HS-5 (cell line): ENCODE measurements at places on chromosomes 11 and 22.

GRCh38 chr22:31604746-31605705, 57.0 kb downstream of the PISD start:
- DNase-seq = no peak

GRCh38 chr22:29313126-29313575, 2.3 kb downstream of the RASL10A start:
- no peak for DNase-seq

- DNase-seq = no peak
Measured at GRCh38 chr11:20357150-20357549, 6.4 kb upstream of the HTATIP2 start.

DNA sequence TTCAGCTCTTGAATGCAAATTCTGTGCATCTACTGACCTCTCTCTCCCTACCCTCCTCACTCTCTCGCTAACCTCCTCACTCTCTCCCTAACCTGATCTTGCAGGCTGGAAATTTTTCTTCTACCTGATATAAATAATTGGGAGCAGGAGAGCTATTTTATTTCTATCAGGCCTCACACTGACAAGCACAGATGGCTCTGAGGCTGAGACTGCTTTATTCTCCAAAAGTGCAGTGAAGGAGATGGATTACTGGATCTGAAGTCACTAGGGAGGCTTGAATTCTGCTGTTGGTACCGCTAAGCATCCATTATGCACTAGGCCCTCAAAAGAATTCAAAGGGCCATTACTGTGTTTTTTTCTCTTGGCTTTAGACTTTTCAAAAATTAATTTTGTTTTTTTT, 19.4 kb upstream of the LDHA start:
- DNase-seq = no peak

GRCh38 chr11:3095712-3096361, 38.6 kb upstream of the CARS1 start:
- peak; percentile 89 for DNase-seq

GRCh38 chr11:67300256-67300755, 3.0 kb upstream of the SSH3 start:
- no peak for DNase-seq

GRCh38 chr11:33895752-33896137, 3.9 kb upstream of the LMO2 start:
- DNase-seq = no peak

DNA sequence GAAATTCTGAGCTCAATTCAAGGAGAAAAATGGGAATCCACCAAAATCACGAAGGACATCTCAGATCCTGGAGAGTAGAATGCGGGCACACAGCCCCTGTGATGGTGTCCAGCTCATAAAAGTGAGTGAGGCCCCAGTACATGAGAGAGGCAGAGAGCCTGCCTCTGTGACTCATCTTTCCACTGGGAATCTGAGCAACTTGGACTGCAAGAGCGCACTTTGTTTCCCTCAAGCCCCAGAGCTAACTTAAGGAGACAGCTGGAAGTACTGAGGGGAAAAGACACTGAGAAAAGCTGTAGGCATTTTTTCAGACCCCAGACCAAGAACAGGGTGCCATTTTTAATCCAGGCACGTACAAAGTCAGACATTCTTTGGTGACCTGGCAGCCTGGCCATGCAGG, 273.7 kb downstream of the C11orf87 start:
- DNase-seq = peak; percentile 24

DNA sequence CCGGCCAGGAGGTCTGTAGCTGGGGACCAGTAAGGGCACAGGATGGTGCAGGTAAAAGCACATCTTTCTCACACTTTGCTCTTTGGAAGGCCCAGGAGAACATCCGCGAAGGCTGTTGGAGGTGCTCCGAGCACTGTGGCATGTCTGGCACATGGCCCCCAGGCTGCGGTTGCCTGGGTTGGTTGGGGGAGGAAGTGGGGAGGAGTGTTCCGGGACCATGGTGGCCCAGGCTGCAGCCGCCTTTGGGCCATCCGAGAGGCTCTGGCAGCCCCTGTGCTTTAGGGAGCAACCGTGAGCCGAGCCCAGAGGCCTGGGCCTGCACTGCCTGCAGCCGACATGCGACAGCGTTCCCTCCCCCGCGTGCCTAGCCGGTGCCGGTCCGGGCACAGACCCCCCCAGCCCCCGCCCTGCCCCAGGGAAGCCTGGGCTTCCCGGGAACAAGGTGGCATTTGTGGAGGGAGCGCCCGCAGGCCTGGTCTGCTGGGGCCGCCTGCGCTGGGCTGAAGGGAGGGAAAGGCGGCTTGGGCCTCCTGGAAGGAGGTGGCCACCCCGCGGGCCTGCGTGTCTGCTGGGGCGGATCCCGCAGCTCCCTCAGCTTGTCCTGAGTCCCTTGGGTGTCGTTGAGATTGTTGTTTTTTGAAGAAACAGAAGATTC, 57.9 kb downstream of the GRAMD4 start:
- no peak for DNase-seq

- DNase-seq = no peak
Measured at GRCh38 chr11:129388824-129389223, 13.2 kb downstream of the BARX2 start.

- DNase-seq = no peak
Measured at GRCh38 chr11:61377461-61378160, 14.8 kb upstream of the TMEM216 start.

- no peak for DNase-seq
Measured at GRCh38 chr11:120146413-120147093, 8.6 kb upstream of the TRIM29 start.

DNA sequence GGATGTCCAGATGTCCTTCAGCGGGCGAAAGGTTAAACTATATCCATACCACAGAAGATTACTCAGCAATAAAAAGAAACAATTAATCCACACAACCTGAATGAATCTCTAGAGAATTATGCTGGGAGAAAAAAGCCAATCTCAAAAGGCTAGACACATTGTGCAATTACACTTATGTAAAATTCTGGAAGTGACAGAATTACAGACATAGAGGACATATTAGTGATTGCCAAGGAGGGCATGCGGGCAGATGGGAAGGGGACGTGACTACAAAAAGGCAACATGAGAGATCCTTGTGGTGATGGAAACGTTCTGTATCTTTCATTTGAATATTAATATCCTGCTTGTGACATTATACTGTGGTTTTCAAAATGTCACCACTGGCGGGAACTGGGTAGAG, 103.5 kb upstream of the BMAL1 start:
- no peak for DNase-seq

DNA sequence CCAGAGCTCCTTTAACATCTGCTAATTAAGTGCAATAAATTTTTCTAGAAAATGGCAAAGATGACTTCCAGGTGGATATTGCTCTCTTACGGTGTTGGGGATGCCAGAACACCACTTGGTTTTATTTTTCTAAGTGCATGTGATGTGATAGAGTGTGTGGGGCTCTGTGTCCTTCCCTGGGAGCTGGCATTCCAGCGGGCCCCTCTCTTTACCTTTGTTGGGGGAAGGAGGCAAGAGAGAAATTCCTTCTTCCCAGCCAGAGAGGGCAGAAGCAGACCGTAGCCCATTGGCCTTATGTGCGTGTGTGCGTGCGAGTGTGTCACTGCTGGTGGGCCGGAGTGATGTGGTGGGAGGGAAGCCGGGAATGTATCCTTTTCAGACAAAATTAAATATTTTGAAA, 17.2 kb downstream of the TEF start:
- DNase-seq = no peak

DNA sequence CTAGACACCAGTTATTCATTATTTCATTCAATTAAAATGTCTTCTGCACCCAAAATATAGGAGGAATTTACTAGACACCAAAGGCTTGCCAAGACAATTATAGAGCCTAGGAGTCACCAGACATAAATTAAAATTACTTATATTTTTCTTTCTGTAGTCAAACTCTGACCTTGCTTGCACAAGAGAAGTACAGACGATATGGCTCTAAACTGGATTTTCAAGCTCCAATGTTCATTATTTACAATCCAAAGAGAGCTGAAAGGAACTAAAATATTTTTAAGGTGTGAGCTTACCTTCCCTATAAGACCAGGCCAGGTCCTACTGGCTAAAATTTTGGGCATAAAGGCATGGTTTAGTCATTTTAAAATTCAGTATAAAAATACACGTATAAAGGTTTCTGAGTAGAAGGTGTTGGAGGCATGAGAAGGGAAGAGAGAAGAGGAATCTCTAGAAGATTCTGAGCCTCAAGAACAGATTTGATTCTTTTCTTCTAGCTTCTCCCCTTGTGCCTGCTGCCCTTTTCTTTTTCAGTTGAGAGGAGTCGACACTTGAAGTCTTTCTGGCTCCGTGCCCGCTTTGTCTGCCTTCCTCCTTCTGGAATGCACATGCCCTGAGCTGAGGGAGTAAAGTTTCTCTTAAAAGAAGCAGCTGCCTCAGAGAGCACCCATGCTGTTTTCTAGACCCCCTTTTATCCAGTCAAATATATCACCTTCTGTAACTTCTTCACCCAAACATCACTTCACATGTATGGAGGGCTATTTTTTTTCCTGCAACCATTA, 13.5 kb downstream of the C11orf97 start:
- DNase-seq = no peak

DNA sequence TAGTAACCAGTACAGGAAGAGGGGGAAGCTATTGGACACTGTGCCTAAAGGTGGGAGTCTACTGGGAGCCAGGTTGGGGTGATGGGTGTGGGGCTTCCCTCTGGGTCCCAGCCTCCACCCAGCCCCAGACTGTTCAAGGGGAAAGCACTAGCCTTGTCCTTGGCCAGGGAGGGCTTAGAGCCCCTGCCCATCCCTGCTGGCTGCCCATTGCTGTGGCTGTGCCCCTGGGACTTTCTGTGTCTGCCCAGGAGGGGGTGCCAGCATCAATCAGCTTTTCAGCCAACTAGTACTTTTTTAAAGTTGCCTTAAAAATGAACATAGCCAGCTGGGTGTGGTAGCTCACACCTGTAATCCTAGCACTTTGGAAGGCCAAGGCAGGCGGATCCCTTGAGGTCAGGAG, 19.9 kb downstream of the INCENP start:
- no peak for DNase-seq

DNA sequence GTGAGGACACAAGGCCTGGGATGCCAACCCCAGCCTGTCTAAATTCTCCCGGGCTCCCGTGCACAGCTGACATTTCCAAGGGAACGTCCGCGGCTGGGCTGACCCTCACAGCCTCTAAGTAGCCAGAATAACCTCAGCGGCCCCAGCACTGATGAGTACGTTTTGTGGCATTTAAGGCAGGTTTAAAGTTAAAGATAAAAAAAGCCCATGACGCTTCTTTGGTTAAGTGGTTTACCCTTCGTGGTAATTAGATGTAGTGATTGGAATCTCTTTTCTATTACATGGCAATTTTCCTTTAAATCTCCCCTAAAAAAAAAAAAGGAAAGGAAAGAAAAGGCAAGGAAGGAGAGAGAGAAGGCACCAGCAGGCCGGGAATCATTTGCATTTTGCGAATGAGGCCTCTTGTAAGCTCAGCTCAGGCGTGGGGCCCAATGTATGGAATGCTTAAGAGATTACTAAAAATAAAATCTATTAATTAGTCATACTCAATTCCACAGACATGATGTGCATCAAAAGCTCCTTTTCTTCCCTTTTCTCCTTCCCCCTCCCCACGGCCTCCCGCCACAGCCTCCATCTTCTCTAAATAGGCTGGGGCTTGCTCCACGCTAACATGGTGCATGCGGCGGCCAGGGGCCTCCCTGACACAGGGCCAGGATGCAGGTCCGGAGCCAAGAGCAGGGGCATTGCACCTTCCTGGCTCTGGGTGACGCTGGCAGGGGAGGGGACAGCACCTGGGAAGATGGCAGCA, 44.1 kb downstream of the MACROD1 start:
- peak; percentile 78 for DNase-seq

DNA sequence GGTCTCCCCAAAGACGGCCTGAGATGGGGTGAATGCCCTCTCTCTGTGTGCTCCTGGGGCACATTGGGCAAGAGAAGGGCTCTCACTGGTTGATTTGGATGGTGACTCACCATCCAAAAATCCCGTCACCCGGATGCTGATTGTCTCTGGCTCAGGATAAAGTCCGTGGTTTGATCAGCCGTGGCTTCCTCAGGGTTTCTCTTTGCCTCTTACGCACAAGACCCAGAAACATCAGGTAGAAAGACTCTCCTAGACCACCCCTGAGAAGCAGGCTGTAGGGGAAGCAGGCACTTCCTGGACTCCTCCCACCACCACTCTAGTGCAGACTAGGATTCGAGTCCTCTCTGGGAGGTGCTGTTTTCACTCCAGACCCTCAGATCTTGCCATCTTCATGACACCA, 176.1 kb upstream of the NCAM1 start:
- DNase-seq = no peak

DNA sequence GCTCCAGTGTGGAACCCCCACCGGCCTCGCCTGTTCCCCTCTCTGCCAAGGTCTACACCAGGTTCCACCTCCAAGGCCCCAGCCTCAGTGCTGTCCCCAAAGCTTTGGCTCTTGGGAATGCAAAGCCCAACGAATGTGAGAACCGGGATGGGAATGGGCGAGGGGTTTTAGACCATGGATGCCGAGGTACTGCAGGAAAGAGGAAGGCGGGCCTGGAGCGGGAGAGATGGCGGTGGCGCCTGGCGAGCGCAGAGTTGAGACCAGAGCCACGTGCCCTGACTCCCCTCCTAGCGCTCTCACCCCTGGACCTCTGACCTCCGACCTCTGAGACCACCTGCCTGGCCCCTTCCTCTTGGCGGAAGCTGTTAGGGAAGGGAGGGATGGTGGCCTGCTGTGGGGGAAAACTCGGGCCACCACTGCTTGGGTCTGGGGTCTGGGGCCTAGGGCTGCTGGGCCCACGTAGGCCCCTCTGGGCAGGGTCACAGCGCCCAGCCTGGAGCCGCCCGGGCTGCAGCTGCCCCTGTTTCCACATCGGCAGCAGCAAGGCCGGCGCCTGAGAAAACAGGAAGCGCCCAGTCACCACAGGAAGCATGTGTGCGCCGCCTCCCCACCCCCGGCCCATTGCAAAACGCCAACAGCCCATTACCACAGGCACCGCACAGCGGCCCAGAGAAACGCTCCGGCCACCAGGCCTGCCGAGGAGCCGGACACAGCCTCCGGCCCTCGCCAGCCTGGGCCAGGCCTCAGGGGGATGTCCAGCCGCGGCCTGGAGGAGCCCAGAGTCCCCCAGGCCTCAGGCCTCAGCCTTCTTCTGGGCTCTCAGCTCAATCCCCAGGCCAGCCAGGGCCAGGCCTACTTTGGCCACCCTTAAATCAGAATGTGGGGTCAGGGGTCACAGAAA, 13.8 kb upstream of the SLC39A13 start:
- DNase-seq = no peak

GRCh38 chr11:89249196-89249595, 71.5 kb downstream of the TYR start:
- no peak for DNase-seq

DNA sequence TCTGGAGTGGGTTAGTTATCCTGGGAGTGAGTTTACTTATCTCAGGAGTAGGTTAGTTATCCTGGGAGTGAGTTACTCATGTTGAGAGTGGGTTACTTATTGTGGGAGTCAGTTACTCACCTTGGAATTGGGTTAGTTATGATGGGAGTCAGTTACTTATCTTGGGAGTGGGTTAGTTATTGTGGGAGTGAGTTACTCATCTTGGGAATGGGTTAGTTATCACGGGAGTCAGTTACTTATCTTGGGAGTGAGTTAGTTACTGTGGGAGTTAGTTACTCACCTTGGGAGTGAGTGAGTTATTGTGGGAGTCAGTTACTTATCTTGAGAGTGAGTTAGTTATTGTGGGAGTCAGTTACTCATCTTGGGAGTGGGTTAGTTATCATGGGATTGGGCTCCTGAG, 49.6 kb upstream of the B3GAT1 start:
- no peak for DNase-seq

- peak; percentile 6 for DNase-seq
Measured at GRCh38 chr11:90288212-90288821, 65.5 kb upstream of the CHORDC1 start.

GRCh38 chr11:69351460-69351859, 57.5 kb downstream of the MYEOV start:
- DNase-seq = peak; percentile 80
